ENCODE measurements at places on chromosomes 13 and 19.

- DNase-seq = no peak
These were observed 14.3 kb upstream of the ZNF541 start for GRCh38 chr19:47587295-47587694.

GRCh38 chr13:21010621-21011020, 50.8 kb downstream of the LATS2 start:
- no peak for DNase-seq

DNA sequence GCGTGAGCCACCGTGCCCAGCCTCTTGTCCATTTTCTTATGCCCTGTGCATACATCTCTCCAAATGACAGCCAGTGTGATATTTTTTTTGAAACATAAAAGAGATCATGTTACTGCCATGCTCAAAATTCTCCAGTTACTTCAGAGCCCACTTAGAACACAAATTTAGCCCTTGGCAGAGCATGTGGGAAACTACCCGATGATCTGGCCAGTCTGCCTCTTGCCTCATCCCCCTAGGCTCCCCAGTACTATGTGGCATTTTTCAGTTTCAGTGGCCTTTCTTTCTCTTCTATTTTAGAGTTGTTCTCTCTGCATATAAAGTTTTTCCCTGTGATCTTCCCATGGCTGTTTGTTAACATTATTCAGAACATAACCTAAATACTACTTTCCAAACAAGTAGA, 323.0 kb downstream of the GPC5 start:
- DNase-seq = no peak

GRCh38 chr13:98239162-98240076, 62.4 kb upstream of the RNF113B start:
- no peak for DNase-seq

- no peak for DNase-seq
These were observed 6.8 kb upstream of the MBNL2 start for GRCh38 chr13:97215325-97215724.
